ENCODE measurements at places on chromosomes 5 and 9.
A peak's percentile ranks its signal among the peaks of the same experiment; 100 is the strongest.

DNA sequence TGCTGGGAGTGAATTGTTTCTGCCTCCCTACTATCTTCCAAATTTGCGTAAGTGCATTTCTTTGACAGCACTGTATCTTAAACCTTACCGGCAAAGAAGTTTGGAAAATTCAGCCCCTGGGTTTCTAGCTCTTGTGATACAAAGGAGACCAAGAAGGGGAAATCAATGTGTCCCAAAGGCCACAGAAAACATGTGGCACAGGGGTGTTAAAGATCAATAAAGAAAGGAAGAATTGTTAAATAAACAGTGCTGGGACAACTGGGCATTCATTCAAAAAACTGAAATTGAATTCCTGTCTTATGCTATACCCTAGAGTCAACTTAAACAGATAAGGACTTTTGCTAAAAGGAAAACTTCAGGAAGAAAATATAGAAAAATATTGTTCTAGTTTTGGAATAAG, 328.1 kb downstream of the MAN2A1 start:
- DNase-seq, result no peak

DNA sequence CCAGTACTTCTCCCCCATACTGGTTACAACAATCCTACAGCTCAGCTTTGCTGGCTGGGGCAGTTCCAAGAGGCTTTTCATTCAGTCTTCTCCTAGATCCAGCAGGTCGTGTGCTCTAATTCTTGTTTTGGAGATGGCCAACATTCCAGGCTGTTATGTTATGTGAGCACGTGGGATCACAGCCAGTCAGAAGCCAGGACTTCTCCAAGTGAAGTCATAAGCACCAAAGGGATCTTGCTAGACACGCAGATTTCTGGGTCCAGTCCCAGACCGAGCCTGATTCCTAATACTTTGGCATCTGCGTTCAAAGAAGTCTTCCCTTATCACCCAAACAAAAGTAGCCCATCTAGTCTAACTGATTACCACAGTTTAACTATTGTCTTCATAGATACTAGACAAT, 1.4 kb upstream of the LARP1 start:
- DNase-seq, result peak; percentile 96

DNA sequence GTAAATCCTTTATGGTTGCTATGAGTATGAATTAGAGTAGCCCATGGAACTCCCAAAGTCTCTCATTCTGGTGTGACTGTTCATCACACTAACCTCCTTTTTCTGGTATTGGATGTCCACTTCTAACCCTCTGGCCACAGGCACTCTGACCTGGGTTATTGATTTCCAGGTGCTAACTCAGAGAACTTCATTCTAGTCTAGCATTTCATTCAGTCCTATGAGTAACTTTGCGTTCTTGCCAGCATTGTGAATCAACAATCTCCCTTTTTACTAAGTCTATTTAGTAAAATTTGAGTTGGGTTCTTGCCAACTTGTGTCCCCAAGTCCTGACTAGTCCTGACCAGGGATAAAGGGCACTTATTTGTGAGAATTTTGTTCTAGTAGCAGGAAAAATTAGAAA, 103.5 kb downstream of the SNX18 start:
- no peak for DNase-seq

DNA sequence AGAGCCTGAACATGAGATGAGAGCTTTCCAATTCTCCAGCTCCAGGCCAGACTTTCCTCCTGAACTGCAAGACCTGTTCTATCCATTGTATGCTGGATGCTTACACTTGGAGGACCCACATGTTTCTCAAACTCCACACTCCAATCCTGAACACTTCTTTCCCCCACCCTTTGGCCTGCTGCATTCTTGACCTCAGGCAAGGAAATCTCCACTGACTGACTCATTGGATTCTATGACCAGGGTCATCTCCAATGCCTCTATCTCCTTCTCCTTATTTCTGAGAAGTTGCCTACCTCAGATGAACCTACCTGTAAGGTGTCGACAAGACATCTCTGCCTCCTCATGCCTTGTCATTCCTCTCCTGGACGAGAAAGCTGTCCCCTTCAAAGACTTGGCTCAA, 153.6 kb downstream of the CRB2 start:
- no peak for DNase-seq

- no peak for DNase-seq
Measured at GRCh38 chr9:32401488-32401887, 17.0 kb downstream of the ACO1 start.

DNA sequence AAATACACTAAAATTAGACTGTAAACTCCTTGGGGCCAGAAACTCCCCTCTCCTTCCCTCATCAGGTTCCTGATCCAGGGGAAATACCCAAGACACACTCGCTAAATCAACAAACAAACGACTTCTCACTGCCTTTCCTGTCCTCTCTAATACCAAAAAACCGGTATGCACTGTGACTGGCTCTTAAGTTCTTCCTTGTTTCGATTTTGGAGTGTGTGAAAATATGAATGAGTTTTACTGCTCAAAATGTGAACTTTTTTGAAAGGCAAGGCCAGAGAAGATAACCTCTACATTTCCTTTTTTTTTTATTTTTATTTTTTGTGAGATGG, 81.1 kb upstream of the EPB41L4B start:
- DNase-seq, result no peak

GRCh38 chr9:135664266-135664665, 1.2 kb downstream of the LCN9 start:
- DNase-seq, result no peak

DNA sequence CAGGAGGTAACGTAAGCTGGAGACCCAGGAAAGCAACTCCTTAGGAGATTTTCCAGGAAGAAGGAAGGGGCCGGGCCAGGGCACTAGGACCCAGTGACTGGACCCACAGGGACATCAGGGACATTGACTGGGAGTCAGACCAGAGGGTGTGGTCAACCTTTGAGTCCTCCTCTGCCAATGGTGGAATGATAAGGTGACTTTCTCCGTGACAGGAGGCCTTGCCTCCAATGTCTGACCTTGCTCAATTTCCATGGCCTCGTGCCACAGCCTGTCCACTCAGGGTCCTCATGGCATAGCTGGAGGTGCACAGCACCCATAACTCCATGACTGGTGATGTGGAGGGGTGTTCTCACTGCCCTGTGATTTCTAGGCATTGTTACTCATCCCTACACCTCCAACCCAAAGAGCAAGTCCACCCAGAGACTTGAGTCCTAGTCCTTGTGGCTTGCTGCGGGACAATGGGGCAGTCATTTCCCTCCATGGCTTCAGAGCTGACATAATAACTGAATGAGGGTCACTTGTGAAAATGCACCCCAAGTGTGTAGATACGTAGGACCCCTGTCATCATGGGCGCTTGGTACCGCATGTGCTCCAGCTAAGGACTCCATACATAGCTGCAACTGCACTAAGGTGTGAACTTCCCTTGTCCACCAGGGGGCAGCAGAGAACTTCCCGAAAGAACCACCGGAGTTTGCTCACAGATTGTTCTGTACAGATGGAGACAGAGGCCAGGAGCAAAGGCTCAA, 4.1 kb upstream of the AMBP start:
- DNase-seq, result peak; percentile 41

GRCh38 chr5:30850866-30851265, 342.6 kb upstream of the CDH6 start:
- no peak for DNase-seq

DNA sequence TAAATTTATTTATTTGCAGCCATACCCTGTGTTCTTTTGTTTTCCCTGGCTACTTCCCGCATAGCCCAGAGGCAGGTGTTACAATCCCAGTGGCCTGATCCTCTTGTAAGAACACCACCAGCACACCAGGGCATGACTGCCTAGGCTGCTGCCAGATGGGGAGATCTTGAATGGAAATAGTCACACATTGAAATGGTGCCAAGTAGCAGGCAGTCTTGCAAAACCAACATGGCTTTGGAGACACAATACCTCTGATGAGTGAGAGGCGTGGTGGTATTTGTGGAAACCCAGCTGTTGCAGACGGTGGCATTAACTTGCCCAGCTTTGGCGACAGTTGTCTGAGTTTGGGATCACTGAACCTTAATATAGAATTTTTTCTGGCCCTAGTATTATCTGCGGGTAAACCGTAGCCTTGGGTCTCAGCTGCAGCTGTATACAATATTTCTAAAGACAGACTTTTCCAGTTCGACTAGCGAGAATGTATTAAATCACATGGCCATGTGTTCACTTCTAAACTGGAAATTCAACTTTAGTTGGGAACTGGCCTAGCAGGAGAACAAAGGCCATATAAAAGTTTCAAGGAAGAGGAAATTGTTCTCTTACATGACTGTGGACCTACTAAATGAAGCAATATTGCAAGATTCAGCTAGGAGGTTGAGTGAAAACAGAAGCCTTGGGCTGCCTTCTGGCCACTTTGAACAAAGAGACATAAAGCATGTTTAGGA, 277.0 kb downstream of the SMARCA2 start:
- no peak for DNase-seq

- DNase-seq, result no peak
Measured at GRCh38 chr9:22683700-22684075, 237.1 kb downstream of the DMRTA1 start.

DNA sequence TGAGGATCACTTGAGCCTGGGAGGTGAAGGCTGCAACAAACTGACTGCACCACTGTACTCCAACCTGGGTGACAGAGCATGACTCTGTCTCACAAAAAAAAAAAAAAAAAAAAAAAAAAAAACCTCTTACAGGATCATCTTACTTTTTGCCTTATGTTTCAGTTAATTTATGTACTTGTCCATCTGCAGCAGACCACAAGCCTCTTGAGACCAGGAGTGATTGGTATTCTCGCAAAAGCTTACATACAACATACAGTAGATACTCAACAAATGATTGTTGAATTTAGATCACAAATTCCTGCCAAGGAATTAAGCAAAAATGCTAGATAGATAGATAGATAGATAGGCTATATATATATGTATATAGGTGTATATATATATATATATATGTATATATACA, 12.4 kb downstream of the CEMIP2 start:
- no peak for DNase-seq

DNA sequence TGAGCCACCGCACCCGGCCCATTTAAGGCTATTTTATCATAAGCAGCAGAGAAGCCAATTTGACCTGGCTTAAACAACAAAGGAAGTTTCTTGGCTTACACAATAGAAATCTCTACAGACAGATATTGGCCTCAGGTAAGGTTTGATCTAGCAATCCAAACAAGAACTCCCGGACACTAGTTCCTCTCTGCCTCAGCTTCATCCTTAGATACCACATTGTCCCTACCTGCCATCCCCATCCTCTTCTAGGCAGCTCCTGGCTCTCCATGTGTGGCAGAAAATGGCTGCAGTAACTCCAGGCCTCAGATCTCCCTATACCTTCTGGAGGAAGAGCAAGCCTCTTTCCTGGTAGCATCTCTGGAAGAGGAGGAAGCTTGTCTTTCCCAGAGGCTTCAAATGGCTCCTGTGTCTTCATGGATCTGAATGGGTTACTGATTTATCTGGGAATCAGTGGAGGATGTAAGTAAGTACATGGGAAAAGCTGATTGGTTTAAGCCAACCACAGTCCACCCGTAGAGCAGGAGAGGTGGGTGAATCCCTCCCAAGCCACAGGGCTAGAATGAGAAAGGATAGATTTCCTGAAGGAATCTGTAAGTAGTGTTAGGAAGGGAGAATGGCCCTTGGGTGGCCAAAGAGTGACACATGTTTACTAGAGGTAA, 26.7 kb upstream of the AOPEP start:
- DNase-seq, result no peak

GRCh38 chr5:87899721-87900131, 368.9 kb downstream of the TMEM161B start:
- no peak for DNase-seq

- DNase-seq, result no peak
Measured at GRCh38 chr9:129886226-129887174, 51.2 kb downstream of the USP20 start.

DNA sequence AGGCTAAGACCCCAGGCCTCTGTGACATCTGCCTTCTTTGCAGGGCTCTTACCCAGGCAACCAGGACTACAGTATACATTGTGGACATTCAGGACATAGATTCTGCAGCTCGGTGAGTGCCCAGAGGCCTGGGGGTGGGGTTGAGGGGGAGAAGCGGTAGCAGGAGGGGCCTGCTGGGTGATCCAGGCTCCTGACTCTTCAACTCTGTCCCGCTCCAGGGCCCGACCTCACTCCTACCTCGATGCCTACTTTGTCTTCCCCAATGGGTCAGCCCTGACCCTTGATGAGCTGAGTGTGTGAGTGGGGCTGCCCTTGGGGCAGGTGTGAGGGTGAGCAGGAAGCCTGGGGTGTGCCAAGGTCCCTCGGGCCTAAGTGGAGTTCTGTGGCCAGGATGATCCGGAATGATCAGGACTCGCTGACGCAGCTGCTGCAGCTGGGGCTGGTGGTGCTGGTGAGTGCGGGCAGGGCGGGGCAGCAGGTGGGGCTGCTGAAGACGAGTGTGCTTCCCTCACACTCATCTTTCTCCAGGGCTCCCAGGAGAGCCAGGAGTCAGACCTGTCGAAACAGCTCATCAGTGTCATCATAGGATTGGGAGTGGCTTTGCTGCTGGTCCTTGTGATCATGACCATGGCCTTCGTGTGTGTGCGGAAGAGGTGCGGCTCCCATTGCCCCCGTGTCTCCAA, 19.8 kb downstream of the GPRIN1 start:
- no peak for DNase-seq

DNA sequence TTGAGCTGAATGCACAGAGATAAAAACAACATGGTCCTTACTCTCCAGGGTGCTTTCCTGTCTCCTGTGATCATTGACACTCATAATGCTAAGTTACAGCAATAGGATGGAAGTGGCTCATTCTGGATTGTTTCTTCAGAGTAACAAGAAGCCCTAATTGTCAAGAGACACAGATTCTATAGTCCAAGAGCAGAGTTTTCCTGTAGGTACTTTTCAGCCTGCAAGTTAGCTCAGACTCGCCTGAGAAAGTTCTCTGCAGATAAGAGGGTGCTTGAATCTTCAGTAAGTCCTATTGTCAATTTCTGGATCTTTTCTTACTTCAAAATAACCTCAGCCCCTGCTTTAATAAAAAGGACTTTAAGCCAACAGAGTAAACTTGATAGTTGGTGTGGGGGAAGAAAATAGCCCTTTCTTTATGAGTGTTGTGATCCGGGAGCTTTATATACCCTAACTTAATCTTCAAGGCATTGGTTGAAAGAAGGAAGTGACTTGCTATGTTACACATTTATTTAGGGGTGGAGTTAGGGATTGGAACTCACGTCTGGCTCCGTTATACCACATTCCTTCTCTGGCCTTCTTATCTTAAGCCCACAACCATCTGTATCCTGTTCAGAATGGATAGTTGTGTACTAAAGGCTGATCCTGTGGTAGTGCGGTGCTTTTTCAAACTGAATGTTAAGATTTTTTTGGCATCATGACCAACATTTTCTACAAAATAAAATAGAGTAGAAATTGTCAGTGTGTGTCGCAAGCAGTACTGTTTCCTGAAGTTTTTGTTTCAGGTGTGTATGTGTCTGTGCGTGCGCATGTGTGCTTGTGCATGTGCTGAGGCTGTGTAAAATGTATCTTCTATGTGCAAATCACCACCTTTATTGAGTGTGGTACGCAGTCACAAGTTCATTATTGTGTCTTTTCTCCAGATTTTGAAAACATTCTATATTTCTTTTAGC, 173.9 kb downstream of the WDR70 start:
- DNase-seq, result no peak

GRCh38 chr9:129751841-129752801, 721 bp downstream of the PTGES start:
- DNase-seq, result no peak

GRCh38 chr5:123154886-123155445, 65.9 kb downstream of the PRDM6 start:
- no peak for DNase-seq

GRCh38 chr5:5632678-5633077, 210.2 kb downstream of the ICE1 start:
- DNase-seq, result no peak

- DNase-seq, result peak; percentile 30
Measured at GRCh38 chr5:96880444-96881164, 4.3 kb downstream of the ERAP2 start.
